ENCODE measurements at places on chromosomes 3 and 15.

GRCh38 chr3:14472471-14473351 is 67.4 kb downstream of the GRIP2 start:
- no peak for DNase-seq

DNA sequence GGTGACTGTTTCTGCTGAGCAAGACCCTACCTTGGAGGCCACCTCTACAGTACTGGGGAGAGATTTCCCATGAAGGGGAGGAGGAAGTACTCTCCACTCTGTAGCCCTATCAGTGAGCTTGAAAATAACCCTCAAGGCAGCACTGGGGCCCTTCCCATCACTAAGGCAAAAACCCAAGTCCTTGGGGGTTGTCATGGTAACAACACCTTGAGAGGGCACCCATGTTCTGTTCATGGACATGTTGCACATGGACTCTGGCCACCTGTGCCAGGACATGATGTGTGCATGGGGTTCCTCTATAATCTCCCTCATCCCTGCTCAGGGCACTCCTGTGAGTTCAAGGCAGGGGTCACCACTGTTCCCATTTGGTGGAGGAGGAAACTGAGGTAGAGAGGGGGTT is 10.9 kb upstream of the CDC25A start:
- DNase-seq, result no peak

DNA sequence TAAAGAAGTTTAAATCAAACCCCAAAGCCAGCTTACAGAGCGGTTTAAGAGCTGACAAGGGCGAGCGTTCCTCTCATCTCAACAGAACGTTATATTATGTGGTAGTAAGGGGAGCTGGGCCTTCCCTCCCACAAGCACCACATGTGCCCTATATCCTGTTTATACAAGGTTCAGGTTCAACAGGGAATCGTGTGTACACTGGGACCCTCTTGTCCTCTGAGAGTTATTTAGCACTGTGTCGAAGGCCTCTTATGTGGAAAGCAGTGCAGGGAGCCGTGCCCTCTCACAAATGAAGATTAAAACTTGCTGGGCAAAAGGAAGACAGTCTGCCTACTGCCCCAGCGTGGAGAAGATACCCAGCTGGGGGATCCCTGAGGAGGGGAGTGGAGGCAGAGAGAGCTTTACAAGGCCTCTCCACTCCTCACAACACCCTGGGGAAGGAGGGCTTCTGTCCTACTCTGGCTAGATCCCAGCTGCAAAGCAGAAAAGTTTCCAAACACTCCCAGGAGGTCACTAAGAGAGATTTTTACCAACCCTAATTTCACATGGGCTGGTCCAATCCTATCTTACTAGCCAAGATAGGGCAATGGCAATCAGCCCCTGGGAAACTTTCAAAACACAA is 2.9 kb downstream of the TLE3 start:
- DNase-seq, result peak; percentile 31

DNA sequence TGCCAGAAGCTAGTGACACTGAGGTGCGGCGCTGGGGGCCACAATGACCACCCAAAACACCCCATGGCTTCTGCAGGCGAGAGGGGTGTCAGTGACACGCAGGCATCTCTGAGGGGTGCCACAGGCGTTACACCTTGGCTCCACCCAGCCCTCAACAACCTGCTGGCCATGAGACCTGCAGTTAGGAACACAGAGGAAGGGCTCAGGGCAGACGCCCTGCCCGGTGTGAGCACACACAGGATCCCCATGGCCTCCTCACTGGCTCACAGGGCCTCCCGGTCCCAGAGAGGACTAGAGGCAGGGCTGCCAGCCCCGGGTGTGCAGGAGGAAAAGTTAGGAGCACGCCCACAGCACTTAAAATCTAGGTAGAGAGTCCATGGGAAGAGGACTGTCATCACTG is 35.1 kb downstream of the CYFIP1 start:
- no peak for DNase-seq

DNA sequence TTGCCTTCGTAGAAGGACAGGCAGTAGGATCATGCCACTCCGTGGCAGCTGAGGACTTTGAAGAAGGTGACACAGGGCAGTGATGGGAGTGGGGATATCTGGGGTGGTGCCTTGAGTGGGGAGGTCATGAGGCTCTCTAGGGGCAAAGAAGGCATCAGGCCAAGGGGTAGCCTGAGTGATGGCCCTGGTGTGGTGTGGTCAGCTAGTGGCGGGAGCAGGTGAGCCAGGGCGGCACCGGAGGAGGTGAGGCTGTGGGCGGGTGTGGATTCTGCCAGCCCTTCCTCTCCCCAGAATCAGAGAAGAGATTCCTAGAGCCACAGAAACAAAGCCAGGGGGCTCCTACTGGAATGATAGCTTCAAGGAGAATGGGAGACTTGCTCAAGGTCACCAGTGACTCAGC is 18.4 kb downstream of the WNT7A start:
- no peak for DNase-seq

GRCh38 chr15:53260647-53261046 is 470.5 kb upstream of the ONECUT1 start:
- DNase-seq, result no peak

DNA sequence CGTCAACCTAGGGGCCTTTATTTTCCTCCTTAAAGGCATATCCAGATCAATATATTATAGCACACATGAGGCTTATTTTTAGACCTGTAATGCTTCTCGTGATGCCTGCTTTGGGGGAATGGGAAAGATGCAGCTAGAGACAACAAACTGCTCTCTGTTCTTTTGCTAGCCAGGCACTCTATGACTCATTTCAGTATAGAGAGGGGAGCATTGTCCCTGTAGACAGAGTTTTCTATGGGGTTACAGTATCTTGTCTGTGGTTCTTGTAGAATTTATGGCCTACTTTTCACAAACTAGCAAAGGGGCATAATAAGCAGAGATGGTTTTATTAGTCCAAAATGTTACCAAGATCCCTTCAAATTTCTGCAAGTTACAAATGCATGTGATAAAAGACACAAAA is 305.6 kb downstream of the LSAMP start:
- DNase-seq, result no peak

GRCh38 chr3:138097192-138098172 is 17.9 kb downstream of the DZIP1L start:
- DNase-seq, result peak; percentile 7

DNA sequence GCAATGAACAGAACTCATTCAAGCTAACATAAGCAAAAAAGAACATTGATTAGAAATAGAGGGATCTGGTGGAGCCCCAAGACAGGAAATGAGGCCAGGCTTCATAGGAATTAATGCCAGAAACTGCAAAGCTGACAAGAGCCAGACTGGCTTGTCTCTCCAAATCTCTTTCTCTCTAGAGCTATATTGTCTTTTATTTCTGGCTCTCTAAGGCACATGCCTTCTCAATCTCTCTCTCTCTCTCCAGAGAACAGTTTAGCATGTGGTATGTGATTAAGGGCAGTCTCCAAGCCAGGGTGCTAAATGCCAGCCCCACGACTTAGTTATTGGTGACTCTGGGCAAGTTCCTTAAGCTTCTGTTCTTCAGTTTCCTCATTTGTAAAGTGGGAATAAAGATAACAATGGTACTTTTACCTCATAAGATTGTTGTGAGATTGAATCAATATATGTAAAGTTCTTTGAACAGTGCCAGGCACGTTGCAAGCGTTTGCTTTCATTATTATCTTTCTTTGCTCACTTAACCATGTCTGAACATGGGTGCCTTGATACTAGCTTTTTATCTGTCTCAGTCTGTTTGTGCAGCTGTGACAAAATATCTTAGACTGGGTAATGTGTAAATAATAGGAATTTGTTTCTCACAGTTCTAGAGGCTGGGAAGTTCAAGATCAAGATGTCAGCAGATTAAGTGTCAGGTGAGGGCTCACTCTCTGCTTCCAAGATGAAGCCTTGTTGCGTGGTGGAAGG is 123.2 kb downstream of the BDH1 start:
- DNase-seq, result no peak

DNA sequence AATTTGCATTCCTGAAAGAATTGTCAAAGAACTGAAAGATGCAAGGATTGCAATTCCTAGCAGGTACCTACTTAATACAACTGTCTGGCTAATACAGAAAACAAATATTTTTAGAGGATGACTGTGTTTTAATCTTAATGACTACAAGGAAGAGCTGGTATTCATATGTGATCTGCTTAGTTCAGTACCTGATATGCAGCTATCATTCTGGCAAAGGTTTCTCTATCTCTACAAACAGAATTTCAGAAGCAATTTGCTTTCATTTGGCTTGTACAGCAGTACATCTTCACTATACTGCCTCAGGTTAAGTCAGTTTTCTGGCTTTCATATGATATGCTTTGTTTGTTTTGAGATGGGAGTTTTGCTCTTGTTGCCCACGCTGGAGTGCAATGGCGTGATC is 51.3 kb downstream of the TBL1XR1 start:
- no peak for DNase-seq

DNA sequence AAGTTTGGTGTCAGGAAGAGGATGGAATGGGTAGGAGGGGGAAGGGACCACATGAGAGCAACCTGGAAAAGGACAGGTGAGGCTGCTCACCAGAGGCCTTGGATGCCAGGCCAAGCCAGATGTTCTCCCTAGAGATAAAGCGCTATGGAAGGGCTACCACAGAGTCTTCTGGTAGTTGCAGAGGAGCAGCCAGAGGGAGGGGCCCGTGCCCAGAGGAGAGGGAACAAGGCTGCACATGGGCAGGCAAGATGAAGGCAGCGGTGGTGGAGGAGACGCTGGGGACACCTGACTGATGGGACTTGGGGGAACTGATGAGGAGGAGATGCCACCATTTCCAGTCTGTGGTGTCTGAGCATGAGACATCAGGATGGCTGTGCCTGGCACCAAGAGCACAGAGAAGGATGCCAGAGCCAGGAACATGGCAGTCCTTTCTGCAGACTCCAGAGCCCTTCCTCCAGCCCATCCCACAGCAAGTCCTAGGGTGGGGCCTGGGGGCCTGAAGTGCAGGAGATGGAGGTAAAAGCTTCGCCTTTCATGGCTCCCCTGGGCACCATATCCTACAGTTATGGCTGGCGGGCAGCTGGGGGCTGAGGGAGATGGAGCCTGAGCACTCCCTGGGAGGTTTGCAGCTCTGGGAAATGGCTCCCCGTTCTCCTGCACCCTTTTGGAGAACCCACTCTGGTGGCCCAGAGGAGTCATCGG is 103.0 kb downstream of the ETFA start:
- DNase-seq, result no peak

DNA sequence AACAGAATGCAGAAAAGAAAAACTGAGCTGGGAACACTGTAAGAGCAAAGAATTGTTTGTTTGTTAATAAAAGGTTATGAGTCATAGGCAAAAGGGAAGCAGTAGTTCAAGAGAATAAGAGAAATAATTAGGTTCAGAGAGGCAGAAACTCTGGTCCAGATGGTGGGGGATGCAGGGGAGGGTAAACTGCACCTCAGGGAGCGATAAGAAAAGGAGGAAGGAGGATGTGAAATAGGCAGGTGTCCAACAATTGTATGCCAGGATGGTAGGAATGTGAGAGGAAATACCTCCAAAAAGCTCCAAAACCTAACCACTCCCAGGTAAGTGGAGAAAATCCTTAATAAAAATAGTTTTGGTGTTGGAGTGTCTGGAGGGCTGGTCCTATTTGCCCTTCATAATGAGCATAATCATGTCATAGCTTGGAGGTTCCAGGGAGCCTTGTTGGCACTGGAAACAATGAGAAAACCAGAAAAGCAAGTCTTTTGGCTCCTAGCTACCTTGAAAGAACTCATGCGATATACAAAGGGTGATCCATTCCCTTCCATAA is 405.4 kb upstream of the TBL1XR1 start:
- DNase-seq, result peak; percentile 53

GRCh38 chr3:3296979-3297381 is 117.5 kb upstream of the CRBN start:
- DNase-seq, result no peak

- DNase-seq, result no peak
Observed at GRCh38 chr3:122033023-122033422, 11.0 kb upstream of the ILDR1 start.

DNA sequence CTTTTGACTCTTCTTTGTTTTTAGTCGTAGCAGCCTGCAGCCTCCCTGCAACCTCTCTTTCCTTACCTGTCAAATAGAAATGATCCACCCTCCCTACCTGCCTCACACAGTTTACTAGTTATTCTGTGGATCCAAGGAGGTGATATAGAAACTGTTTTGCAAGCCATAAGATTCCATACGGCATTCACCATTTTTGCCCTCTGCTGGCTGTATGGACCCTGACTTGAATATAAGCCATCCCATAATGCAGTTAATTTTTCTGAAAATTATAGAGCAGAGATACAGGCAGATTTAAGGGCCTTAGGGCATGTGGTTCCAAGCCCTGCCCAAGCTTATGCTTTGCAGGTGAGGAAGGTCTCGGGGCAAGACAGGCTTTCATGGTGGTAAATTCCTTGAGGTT is 63.8 kb downstream of the CPN2 start:
- DNase-seq, result no peak

GRCh38 chr15:42707873-42708544 is 28.9 kb downstream of the CDAN1 start:
- no peak for DNase-seq

DNA sequence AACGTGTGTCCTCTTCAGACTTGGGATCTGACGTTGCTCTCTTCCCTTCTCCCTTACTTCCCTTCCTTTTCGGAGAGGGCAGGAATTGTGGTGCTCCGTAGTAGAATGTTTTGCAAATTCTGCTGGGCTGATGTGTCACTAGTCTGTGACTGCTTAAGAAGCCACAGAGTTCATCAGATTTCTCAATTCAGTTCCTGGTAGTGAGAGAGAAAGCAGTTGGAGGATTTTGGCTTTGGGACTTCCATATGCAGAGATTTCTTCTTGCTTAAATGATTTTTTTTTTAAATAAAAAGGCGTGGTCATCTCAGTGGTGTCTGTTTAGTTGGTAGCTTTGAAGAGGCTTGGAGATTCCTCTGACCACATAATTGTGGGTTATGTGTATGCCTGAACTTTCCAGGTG is 10.1 kb downstream of the CEMIP start:
- DNase-seq, result no peak

DNA sequence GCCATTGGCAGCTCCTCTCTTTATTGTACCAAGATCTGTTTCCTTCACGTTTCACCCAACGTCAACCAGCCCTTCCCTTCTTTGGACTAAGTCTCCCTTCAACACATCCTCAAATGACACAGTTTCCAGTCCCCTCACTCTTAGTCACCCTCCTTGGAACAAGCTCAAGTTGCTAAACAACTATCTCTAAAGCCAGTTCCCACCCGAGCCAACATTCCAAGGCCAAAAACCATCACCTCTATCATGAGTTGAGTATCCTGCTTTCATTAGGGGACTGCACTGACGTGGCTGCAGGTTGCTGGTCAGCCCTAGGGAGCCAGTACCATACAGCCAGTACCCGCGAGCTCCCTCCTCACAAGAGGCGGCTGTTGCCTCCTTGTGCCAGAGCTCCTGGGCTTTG is 73.8 kb downstream of the LIPC start:
- DNase-seq, result no peak

DNA sequence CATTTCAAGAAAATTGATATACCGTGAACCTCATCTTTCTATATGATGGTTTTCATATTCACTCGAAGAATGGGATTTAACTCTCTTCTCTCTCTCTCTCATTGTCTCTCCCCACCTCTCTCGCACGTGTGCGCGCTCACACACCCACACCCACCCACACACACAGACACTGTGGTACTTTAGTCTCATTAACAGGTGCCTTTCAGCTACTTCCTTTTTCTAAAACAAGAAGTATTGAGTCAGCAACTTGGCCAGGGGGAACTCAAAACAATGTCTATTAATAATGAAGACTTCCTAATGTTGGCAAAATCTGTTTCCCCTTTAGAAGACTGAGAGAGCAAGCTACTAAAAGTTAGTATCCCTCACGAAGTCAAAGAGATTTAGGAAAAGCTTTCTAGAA is 150.7 kb downstream of the TMCO5A start:
- DNase-seq, result no peak
